ENCODE measurements at places on chromosomes 1 and 21. TPM values are rescaled to one million over a fixed set of nuclear protein-coding genes. Genes with fewer than 3 reads are reported as not detected.

GRCh38 chr1:24910751-24911650 is 19.1 kb downstream of the RUNX3 start:
- DNase-seq: no peak

DNA sequence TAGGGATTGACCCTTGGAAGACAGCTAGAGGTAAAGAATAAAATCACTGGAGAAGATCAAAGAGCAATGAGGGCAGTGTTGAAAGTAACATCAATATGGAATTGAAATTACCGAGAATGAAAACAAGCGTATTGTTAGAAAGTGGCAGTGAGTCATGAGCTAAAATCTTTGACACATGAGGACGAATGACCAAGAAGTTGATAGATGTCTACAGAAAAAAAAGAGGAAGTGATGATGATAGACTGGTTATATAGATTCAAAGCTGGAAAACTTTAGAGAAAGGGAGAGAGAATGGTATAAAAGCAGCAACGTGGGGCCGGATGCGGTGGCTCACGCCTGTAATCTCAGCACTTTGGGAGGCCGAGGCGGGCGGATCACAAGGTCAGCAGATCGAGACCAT is 12.5 kb upstream of the DNM3 start:
- no peak for DNase-seq

Gene RXRG
- not detected for total RNA-seq

- DNase-seq: no peak
Observed at GRCh38 chr1:212628046-212628445, 19.5 kb downstream of the ATF3 start.

Gene HEYL
- 3.6 TPM for total RNA-seq

Gene WNT2B
- total RNA-seq: 1.0 TPM

Gene SLC45A1
- 2.3 TPM for total RNA-seq

DNA sequence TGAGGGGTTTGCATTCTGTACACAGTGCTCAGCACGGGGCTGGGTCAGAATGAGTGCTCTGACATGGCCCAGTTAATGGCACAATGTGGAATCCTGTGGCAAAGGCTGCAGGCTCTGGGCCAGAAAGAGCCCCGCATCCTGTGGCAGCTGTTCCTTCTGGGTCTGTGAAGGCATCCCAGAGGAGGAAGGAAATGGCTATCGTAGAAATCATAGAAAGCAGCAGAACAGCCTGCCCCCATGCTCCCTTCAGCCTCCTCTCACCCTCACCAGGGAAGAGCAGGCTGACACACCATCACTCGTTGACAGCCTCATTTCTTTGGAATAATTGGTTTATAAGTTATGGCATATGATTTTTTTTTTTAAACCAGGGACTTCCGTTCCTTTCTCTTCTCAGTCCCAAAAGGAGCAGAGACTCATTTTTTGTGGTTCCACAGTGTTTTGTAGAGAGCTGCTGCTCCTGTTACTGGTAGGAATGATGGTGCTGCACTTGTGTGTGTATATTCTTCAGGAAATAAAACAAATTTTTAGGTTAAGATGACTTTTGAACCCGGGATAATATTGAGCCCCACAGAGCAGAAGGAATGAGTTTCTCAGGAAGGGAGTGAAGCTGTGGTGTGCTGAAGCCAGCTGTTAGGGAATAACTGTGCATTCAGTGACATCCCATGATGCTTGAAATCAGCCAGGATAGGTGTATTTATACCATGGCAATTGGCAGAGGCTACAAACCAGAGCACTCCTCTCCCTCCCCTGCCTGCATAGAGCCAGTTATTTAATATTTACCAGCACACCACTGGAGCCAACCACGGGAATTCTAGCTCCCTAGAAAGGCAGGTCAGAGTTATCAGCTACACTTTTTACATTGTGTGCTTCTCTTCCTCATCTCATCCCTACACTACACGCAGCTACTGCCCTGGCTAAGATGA is 32.0 kb downstream of the PLXNA2 start:
- no peak for DNase-seq

- no peak for DNase-seq
Observed at GRCh38 chr1:156242738-156243137, 754 bp downstream of the BGLAP start.

GRCh38 chr1:194903524-194903923 is 1704.7 kb downstream of the KCNT2 start:
- no peak for DNase-seq

Gene DISP1
- 4.8 TPM for total RNA-seq

GRCh38 chr1:83769594-83770318 is 229.2 kb downstream of the TTLL7 start:
- no peak for DNase-seq
